ENCODE measurements at places on chromosomes 6 and 20. TPM values are rescaled to one million over a fixed set of nuclear protein-coding genes. Genes with fewer than 3 reads are reported as not detected.
A peak's percentile ranks its signal among the peaks of the same experiment; 100 is the strongest.

DACT2 gene
- total RNA-seq: not detected

TCF15 gene
- total RNA-seq: not detected

EYS gene
- not detected for total RNA-seq

SLC35D3 gene
- total RNA-seq: 0.15 TPM

MYH7B gene
- 0.20 TPM for total RNA-seq

ANKRD66 gene
- not detected for total RNA-seq

DNA sequence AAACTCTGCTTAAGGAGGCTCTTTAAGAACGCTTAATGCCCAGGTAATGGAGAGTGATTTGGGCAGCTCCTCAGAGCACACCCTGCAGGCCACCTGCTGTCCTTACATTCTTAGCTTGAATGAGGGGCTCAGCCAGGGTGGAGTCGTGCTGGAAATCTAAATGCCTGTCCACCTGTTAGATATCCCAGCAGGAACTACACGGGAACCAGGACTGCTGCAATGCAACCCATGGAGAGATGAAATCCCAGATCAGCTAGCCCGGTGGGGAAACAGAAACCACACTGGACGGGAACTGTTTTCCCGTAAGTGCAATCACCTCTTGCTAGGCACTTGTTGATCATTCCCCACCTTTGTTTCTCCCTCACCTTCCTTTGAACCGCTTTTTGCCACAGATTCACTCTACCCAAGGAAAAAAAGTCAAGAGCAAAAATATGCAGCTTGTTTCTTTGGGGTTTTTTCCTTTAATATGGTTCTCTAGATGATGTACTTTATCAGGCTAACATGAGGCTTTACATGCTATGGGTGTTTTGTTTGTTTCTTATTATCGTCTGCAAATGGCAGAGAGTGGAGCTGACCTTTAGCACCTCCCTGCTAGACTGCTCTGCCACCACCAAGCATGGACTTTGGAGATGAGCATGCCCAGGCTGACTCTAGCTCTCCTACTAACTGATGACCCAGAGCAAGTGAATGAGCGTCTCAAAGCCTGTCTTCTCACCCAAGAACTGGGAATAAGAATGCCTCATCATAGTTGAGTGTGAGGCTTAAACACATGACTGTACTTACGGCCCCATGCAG, 125.9 kb upstream of the TNFAIP3 start:
- H3K4me1 ChIP-seq: peaks cover 8% of the 10 kb centered on the region
- no peak for DNase-seq
- H3K4me3 ChIP-seq: no peak overlapping the region
- no peaks in the 10 kb centered on the region for H3K36me3 ChIP-seq

DNA sequence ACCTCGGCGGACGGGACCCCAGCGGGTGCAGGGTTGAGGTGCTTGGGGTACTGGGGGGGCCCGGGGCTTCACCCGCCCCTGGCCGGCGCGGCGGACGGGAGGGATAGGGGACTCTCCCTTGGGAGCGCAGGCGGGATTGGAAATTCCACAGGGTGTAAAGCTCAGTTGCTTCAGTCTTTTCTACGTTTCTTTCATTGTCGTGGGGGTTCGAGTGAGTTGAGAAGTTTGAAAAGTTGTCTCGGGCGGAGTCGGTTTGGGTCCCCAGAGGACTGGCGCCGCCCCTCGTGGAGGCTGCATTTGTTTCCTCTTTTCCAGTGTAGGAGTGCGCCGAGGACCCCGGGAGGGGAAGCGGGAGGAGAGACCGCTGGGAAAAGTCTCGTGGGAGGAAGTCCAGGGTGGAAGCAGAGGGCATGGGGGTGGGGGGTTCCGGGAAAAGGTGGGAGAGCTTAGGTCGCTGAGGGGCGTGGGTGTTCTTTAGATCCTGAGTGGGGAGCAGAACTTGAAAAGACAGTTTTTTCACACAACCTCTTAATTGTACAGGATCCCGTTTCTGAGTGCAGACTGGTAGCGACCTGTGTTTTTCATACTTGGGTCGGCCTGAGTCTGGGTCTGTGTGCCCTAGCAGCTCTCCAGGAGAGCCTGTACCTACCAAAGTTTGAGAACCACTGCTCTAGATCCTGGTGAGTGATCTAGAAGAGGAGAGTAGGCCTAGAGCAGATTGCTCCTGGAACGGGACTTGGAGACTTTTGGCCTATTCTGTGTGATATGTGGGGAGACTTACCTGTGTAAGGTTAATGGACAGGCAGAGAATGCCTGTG, 495 bp downstream of the FAM83B start:
- no peaks in the 10 kb centered on the region for H3K4me1 ChIP-seq
- no peaks in the 10 kb centered on the region for H3K27me3 ChIP-seq

DNA sequence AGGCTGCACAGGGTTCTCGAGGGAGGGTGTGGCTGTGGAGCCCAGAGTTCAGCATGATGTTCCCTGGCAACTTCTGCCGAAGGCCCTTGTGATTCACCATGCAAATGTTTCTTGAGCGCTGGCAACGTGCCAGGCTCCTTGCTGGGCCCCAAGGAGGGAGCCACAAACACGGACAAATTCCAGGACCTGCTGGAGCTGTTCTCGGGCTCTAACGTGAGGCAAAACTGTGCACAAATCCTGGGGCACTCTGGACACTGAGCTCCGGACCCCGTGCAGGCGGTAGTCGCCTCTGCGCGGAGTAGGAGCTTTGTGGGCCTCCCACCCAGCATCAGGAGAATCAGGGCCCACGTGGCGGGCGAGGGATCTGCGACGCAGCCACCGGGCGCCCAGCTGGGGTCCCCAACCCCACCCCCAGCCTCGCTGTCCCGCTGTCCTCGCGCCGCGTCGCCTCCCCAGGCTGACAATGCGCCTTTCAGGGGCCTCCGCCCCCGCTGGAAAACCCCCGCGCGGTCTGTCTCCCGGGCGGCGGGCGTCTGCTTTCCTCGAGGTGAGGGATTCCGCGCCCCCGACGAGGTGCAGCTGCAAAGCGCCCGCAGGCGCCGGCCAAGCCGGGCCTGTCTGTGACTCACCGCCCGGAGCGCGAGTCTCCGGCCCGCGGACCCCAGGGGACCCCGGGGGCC, 31.7 kb upstream of the SCUBE3 start:
- H3K27me3 ChIP-seq: peaks cover 14% of the 10 kb centered on the region
- no peaks in the 10 kb centered on the region for H3K36me3 ChIP-seq
- no peaks in the 10 kb centered on the region for H3K4me1 ChIP-seq

DNA sequence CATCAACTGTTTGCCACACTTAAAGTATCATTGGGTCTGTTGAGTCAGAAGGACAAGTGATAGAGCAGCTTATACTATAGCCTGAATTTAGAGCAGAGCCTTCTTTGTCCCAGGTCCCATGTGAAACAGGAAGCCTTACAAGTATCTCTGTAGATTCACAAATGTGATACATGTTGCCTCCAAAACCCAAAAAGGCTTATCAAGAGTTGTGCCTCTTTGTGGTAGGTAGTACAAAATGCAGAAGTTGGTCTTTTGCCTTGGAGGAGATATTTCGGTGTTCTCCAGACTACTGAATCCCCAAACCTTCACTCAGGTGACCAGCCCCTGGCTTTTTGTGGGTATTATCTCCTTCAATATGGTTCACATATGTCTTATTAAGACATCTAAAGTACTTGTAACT, 172.8 kb upstream of the PROKR2 start:
- peaks cover 15% of the 10 kb centered on the region for H3K27me3 ChIP-seq
- no peak for DNase-seq
- no peaks in the 10 kb centered on the region for H3K36me3 ChIP-seq

- H3K27me3 ChIP-seq: peaks cover 5% of the 10 kb centered on the region
- no peaks in the 10 kb centered on the region for H3K36me3 ChIP-seq
- no peak for DNase-seq
- H3K4me3 ChIP-seq: no peak overlapping the region
These were observed 6.2 kb upstream of the SYNJ2 start for GRCh38 chr6:157975456-157975855.

GRCh38 chr6:159964046-159964445, 4.8 kb upstream of the IGF2R start:
- H3K27me3 ChIP-seq: peaks cover 3% of the 10 kb centered on the region
- H3K4me1 ChIP-seq: peaks cover 6% of the 10 kb centered on the region
- no peak overlapping the region for H3K4me3 ChIP-seq
- no peaks in the 10 kb centered on the region for H3K36me3 ChIP-seq
- H3K27ac ChIP-seq: no peak overlapping the region

GRCh38 chr6:137728386-137729349, 138.4 kb upstream of the TNFAIP3 start:
- peaks cover 2% of the 10 kb centered on the region for H3K27me3 ChIP-seq
- no peak overlapping the region for H3K4me3 ChIP-seq
- DNase-seq: no peak
- H3K27ac ChIP-seq: no peak overlapping the region
- no peaks in the 10 kb centered on the region for H3K4me1 ChIP-seq

DNA sequence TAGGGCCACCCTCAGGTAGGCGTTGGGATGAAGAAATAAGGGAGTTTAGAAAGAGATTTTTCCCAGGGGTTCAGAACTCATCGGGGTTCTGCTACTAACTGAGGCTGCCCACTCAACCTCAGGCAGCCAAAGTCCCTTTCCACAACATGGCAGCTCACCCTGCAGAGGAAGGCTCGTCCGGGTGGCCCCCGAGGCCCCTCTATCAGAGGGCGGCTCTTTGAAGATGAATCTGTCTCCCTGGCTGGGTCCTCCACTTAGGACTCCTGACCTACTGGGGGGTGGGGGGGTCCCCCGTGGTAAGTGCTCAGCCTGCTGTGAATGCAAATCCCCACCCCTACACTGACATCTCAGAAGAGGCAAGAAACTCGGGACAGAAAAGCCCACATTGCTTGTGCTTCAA, 182.9 kb downstream of the SOD2 start:
- no peaks in the 10 kb centered on the region for H3K27me3 ChIP-seq
- DNase-seq: no peak
- no peak overlapping the region for H3K4me3 ChIP-seq
- no peaks in the 10 kb centered on the region for H3K4me1 ChIP-seq

GRCh38 chr6:27414300-27414699, 25.7 kb downstream of the ZNF391 start:
- no peaks in the 10 kb centered on the region for H3K4me1 ChIP-seq
- no peak for DNase-seq
- H3K27ac ChIP-seq: no peak overlapping the region
- H3K4me3 ChIP-seq: no peak overlapping the region
- H3K36me3 ChIP-seq: no peaks in the 10 kb centered on the region

GRCh38 chr20:63378626-63379025, 17.5 kb upstream of the CHRNA4 start:
- H3K27ac ChIP-seq: no peak overlapping the region
- H3K4me1 ChIP-seq: no peaks in the 10 kb centered on the region
- no peak overlapping the region for H3K4me3 ChIP-seq

DNA sequence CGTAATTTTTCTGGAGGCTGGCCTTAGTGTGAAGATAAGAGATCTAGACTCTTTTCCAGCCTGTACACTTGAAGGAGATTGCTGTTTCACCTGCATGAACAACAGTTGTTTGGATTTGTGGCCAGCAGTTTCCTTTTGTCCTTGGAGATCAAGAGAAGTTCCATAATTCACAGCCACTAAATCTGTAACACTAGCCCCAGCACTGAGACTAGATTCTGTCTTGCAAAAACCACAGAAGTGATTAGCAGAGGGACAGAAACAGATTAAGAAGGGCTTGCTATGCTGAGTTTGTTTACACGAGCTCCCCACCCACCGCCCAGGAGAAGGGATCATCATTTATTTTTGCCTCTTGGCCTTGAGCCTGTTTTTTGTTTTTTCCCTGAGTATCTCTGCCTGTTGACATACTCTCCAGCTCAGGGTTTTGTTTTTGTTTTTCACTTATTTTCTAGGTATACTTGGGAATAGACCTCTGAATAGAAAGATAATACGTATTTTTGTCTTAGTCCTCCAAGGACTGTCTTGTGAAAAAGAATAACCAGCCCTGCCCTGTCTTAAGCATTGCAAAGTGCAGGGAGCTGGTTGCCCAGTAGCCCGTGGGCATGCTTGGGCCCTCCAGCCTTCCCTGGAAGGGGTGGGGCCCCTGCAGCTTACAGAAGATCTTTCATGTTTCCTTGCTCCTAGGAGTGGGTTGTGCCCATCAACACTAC, 93.1 kb upstream of the SOX4 start:
- DNase-seq: no peak
- no peaks in the 10 kb centered on the region for H3K4me1 ChIP-seq
- no peak overlapping the region for H3K4me3 ChIP-seq
- no peaks in the 10 kb centered on the region for H3K36me3 ChIP-seq
- peaks cover 2% of the 10 kb centered on the region for H3K27me3 ChIP-seq

GRCh38 chr6:39561536-39562266, 163.5 kb downstream of the KIF6 start:
- no peak overlapping the region for H3K27ac ChIP-seq
- no peak for DNase-seq
- no peaks in the 10 kb centered on the region for H3K36me3 ChIP-seq
- H3K4me3 ChIP-seq: no peak overlapping the region
- H3K27me3 ChIP-seq: no peaks in the 10 kb centered on the region
- H3K4me1 ChIP-seq: no peaks in the 10 kb centered on the region

DNA sequence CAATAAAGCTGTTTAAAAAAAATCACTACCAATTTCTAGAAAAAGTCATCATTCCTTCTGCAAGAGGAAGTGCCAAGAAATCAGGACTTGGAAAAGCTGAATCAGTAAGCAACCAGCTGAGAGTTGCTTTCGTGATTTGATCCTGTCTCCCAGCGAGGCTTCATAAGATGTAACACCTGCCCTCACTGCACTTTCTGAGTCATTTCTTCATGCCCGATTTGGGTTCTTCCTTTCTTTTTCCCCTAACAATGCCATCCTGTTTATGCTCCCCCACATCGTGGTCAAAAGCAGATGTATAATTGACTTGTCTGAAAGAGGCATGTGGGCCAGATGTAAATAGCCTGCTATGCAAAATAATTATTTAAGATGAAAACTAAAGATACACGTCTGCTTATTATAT, 52.1 kb downstream of the RIPOR2 start:
- peaks cover 72% of the 10 kb centered on the region for H3K4me1 ChIP-seq
- peak overlapping the region; percentile 37 for H3K4me3 ChIP-seq
- peaks cover 57% of the 10 kb centered on the region for H3K36me3 ChIP-seq
- no peak for DNase-seq
- peak overlapping the region; percentile 61 for H3K27ac ChIP-seq
- H3K27me3 ChIP-seq: no peaks in the 10 kb centered on the region

DNA sequence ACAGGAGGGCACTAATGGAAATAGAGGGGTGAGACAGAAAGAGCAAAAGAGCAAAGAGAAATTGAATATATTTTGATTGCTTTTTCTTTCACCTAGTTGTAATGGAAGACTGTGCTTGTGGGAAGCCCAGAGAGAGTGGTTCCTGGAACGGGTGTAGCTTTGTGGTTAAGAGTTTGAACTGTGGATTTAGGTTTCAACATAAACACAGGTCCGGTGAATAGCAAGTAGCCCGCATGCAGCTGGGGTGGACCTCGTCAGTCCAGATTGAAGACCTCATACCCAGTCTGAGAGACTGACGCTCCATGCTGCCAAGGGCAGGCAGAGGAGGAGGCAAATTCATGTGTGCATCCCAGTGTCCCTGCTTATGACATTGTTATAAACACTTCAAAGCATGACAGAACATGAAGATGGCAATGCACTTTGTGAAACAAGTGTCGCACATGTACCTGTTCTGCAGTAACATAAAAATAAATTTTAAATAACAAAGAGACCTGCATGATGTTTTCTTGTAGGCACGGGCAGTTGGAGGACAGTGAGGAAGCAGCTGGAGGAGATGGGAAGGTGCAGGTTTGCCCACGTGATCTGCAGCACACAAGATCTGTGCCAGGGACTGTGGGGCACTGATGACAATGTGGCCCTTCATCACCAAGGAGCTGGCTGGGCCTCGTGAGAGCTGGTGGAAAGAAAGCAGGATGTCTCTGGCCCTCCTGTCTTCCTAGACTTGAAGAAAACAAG, 220.5 kb upstream of the SSTR4 start:
- DNase-seq: no peak
- H3K36me3 ChIP-seq: no peaks in the 10 kb centered on the region
- no peaks in the 10 kb centered on the region for H3K27me3 ChIP-seq
- no peak overlapping the region for H3K4me3 ChIP-seq
- no peaks in the 10 kb centered on the region for H3K4me1 ChIP-seq
- H3K27ac ChIP-seq: no peak overlapping the region

- H3K27me3 ChIP-seq: peaks cover 2% of the 10 kb centered on the region
- peak overlapping the region; percentile 89 for H3K27ac ChIP-seq
- peaks cover 26% of the 10 kb centered on the region for H3K36me3 ChIP-seq
- peak overlapping the region; percentile 92 for H3K4me3 ChIP-seq
- peak; percentile 19 for DNase-seq
These were observed 589 bp upstream of the PDCD2 start for GRCh38 chr6:170584954-170585498.
